ENCODE measurements at places on chromosomes 16 and 17. TPM values are rescaled to one million over a fixed set of nuclear protein-coding genes. Genes with fewer than 3 reads are reported as not detected.

GRCh38 chr17:16215002-16215272 is 397 bp downstream of the NCOR1 start:
- peak overlapping the region; percentile 83 for H3K27ac ChIP-seq
- H3K27me3 ChIP-seq = no peaks in the 10 kb centered on the region
- peaks cover 36% of the 10 kb centered on the region for H3K4me1 ChIP-seq

Gene RCVRN
- total RNA-seq = not detected

Gene KRTAP4-4
- total RNA-seq = not detected

DNA sequence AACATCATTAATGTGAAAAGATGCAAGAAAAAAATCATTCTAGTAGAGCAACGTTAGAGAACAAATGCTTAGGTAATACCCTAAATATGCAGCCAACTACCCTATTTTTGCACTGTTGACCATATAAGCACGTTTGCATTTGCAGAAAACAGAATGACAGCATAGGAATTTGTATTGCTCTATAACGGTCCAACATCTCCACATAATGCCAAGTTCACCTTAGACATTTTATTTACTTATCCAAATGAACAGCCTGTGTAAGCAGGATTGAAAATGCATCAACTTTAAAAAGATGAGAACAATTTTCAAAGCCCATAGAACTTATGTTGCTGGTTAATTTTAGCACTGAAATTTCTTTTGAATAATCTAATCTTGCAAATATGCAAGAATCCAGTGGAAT is 19.1 kb upstream of the RSL1D1 start:
- H3K4me3 ChIP-seq = no peak overlapping the region
- H3K4me1 ChIP-seq = no peaks in the 10 kb centered on the region
- no peak for DNase-seq
- peaks cover 10% of the 10 kb centered on the region for H3K36me3 ChIP-seq
- no peak overlapping the region for H3K27ac ChIP-seq

Gene MEIOC
- total RNA-seq = 0.16 TPM

- peak overlapping the region; percentile 49 for H3K4me3 ChIP-seq
- peaks cover 57% of the 10 kb centered on the region for H3K4me1 ChIP-seq
- H3K27me3 ChIP-seq = no peaks in the 10 kb centered on the region
- H3K36me3 ChIP-seq = no peaks in the 10 kb centered on the region
Observed at GRCh38 chr16:21645261-21645721, 7.1 kb downstream of the IGSF6 start.

Gene GPS1
- total RNA-seq = 125 TPM

GRCh38 chr16:78659216-78659615 is 559.8 kb downstream of the WWOX start:
- no peaks in the 10 kb centered on the region for H3K27me3 ChIP-seq
- H3K4me1 ChIP-seq = no peaks in the 10 kb centered on the region
- no peak overlapping the region for H3K27ac ChIP-seq
- H3K4me3 ChIP-seq = no peak overlapping the region
- DNase-seq = no peak

Gene CACNA1G
- total RNA-seq = not detected

DNA sequence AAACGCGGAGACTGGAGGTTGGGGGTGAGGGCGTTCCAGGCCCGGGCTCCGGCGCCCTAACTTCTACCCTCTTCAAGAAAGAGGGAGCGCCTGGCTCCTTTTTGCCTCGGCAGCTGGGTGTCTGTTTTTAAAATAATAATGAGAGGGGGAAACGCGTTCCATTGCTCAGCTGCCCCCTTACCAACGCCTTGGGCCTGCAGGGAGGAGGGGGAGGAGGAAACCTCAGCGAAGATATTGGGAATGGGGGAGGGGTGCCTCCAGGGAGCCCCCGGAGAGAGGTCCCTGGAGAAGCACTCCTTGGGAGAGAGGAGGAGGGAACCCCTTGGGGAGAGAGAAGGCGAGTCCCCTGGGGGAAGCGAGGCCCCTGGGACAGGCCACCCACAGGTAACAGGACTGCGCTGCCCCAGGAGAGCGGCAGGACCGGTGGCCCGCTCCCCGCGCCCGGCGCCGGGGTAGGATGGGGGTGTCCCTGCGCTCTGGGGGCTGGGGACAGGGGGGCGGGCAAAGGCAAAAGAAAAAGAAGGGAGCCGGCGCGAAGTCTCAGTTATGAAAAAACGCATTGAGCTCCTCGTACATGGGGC is 2.7 kb downstream of the NEUROD2 start:
- H3K27me3 ChIP-seq = peaks cover 70% of the 10 kb centered on the region
- no peak overlapping the region for H3K27ac ChIP-seq
- no peaks in the 10 kb centered on the region for H3K36me3 ChIP-seq
- peaks cover 30% of the 10 kb centered on the region for H3K4me1 ChIP-seq
- H3K4me3 ChIP-seq = no peak overlapping the region
- no peak for DNase-seq

DNA sequence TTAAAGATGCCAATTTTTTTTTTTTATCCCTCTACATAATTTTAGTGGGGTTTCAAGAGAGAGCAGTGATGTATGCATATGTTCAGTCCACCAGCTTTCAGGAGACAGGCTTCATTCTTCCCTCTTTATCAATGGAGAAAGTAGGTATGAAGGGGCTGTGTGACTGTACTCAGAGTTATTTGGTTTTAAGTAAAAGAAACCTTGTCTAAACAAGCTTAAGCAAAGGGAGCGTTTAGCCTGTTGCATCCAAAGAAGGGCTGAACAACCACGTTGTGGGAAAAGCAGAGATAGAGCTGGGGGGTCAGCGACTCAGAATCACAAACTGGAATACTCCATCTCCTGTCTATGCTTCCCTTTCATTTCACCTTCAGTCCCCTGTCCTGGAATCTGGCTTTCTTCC is 50.4 kb upstream of the HAS3 start:
- no peak overlapping the region for H3K4me3 ChIP-seq
- no peak overlapping the region for H3K27ac ChIP-seq
- DNase-seq = no peak
- H3K27me3 ChIP-seq = no peaks in the 10 kb centered on the region
- no peaks in the 10 kb centered on the region for H3K4me1 ChIP-seq
- peaks cover 7% of the 10 kb centered on the region for H3K36me3 ChIP-seq

Gene ACSM2A
- total RNA-seq = not detected

Gene SNX11
- 43.3 TPM for total RNA-seq

Gene NOG
- total RNA-seq = 0.44 TPM

- H3K4me1 ChIP-seq = peaks cover 30% of the 10 kb centered on the region
- DNase-seq = no peak
- peak overlapping the region; percentile 88 for H3K27ac ChIP-seq
- no peaks in the 10 kb centered on the region for H3K36me3 ChIP-seq
- H3K27me3 ChIP-seq = no peaks in the 10 kb centered on the region
Observed at GRCh38 chr17:42286411-42287221, 1.7 kb upstream of the STAT5A start.

GRCh38 chr17:27449541-27449940 is 6.7 kb upstream of the KSR1 start:
- H3K27ac ChIP-seq = no peak overlapping the region
- H3K36me3 ChIP-seq = no peaks in the 10 kb centered on the region

GRCh38 chr17:42287977-42288802 is at the start of gene STAT5A:
STAT5A (plus strand) TSS chr17:42288498; CDS start chr17:42289412, 914 bp downstream.
- H3K4me3 ChIP-seq = peak within 1 kb of the TSS; percentile 65
- peak; percentile 84 for DNase-seq
- H3K36me3 ChIP-seq = no peaks in the 10 kb centered on the region
- H3K27ac ChIP-seq = peak within 1 kb of the TSS; percentile 88
- H3K27me3 ChIP-seq = no peaks in the 10 kb centered on the region
- peaks cover 30% of the 10 kb centered on the region for H3K4me1 ChIP-seq

- no peak overlapping the region for H3K27ac ChIP-seq
- no peak overlapping the region for H3K4me3 ChIP-seq
- H3K4me1 ChIP-seq = peaks cover 12% of the 10 kb centered on the region
- no peak for DNase-seq
Observed at GRCh38 chr16:48537275-48537674, 72.7 kb downstream of the N4BP1 start.

DNA sequence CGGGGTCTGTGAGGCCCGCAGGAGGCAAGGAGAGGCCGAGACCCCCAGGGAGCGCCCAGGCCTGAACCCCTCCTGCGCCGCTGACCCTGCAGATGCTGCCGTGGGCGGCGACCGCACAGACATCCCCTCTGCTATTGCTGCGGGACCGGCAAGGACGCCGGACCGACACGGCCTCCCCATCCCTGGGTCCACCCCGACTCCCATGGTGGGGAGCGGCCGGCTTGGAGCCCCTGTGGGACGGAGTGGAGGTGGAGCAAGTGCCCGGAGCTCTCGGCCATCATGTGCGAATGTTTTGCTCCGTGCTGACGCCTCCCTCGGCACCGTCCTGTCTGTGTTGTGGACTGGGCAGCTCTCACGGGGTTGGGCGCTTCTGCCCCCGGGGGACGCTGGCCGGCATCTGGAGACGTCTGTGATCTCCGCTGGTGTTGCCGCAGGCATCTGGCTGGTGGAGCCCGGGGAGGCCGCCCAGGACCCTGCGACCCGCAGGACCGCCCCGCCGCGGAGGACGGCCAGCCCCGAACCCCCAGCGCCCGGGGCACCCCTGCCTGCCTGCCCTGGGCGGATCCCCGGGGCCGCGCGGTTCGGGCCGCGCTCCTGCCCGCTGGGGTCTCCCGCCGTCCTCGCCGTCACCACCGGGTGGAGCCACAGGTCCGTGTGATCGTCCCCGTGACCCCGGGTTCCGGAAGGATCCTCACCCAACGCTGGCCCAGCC is 12.8 kb upstream of the GNG13 start:
- H3K36me3 ChIP-seq = no peaks in the 10 kb centered on the region
- no peak overlapping the region for H3K27ac ChIP-seq
- no peaks in the 10 kb centered on the region for H3K27me3 ChIP-seq
- DNase-seq = peak; percentile 21
- H3K4me1 ChIP-seq = peaks cover 4% of the 10 kb centered on the region
- H3K4me3 ChIP-seq = no peak overlapping the region

DNA sequence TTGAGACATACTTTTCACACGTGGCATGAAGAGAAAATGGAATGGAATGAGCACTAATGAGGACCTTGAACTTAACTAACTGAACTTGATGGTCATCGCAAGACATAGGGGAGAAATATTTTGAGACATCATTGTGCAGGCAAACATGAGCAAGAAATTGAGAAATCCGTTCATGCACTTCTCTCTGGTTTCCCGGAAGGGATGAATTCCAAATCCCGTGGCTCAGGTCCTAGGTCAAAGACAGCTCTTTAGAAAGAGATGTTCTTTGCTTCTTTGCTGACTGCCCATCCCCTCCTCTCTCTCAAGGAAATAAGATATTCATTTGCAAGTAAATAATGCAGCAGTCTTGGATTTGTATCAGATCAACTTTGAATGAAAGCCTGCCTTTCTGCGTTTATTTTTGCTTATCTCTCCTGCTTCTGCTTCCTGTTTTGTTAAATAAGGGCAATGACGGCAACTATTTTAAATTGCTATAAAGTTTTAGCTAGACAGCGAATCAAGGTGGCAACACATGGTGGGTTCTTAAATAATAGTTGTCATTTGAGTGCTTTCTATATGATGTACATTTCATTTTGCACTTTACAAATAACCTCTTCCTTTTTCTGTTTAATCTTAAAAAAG is 657.8 kb downstream of the MAF start:
- no peaks in the 10 kb centered on the region for H3K4me1 ChIP-seq
- H3K4me3 ChIP-seq = no peak overlapping the region
- no peaks in the 10 kb centered on the region for H3K27me3 ChIP-seq
- DNase-seq = no peak

- H3K27ac ChIP-seq = no peak overlapping the region
- H3K36me3 ChIP-seq = peaks cover 6% of the 10 kb centered on the region
- H3K27me3 ChIP-seq = no peaks in the 10 kb centered on the region
Observed at GRCh38 chr16:19567560-19567959, 12.1 kb downstream of the VPS35L start.

DNA sequence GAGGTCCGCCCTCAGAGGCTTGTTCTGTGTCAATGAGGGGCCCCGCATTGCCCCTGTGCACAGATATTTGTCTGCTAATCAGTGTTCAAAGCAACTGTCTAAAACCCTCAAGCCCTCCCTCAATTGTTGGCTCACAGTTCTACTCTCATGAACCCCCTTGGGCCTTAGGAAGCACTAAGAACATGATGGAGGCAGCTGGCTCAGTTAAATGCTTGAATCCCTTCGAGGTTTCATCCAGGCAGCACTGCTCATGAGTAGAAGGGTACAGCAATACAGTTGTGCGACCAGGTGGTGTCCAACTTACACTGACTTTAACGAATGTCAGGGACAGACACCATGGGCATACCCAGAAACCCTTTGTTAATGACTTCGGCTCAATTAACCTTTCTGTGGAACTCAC is 89.2 kb upstream of the WSCD1 start:
- no peaks in the 10 kb centered on the region for H3K4me1 ChIP-seq
- H3K27ac ChIP-seq = no peak overlapping the region
- H3K27me3 ChIP-seq = no peaks in the 10 kb centered on the region
- DNase-seq = no peak

DNA sequence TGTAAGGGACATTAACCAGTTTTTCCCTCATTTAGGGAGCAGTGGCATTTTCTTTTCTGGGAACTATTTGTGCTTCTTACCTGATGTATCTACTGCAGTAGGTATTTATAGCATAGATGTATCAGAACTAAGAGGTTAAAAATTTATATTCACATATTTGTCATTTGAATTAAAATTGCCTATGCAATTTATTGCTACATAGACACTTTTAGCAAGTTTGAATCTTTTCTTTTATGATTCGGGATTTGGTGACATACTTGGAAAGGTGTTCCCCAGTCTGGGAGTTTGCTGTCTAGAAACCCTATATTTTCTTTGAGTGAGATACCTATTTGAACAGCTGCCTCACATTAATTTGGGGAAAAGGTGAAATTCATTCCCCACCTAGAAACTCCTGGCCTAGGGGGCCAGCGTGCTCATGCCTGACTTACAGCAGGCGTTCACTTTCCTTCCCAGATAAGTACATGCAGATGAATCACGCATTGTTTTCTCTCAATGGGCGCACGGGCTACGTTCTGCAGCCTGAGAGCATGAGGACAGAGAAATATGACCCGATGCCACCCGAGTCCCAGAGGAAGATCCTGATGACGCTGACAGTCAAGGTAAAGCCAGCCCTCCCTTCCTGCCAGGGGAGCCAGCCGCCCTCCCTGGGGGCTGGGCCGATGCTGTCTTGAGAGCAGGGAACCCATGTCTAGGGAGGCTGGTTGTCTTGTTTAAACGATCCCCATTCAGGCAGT is 73.8 kb downstream of the SDR42E1 start:
- H3K27me3 ChIP-seq = no peaks in the 10 kb centered on the region
- no peaks in the 10 kb centered on the region for H3K4me1 ChIP-seq
- H3K27ac ChIP-seq = no peak overlapping the region
- no peak overlapping the region for H3K4me3 ChIP-seq

Gene SLC43A2
- 10.2 TPM for total RNA-seq

Gene GAST
- not detected for total RNA-seq

GRCh38 chr17:81905993-81906392 is 4.0 kb downstream of the NPB start:
- peaks cover 7% of the 10 kb centered on the region for H3K27me3 ChIP-seq
- H3K4me1 ChIP-seq = peaks cover 10% of the 10 kb centered on the region
- H3K27ac ChIP-seq = no peak overlapping the region
- H3K36me3 ChIP-seq = no peaks in the 10 kb centered on the region

GRCh38 chr17:67617304-67617899 is 100.3 kb upstream of the NOL11 start:
- no peaks in the 10 kb centered on the region for H3K4me1 ChIP-seq
- no peaks in the 10 kb centered on the region for H3K36me3 ChIP-seq
- no peak overlapping the region for H3K4me3 ChIP-seq
- no peaks in the 10 kb centered on the region for H3K27me3 ChIP-seq

- no peaks in the 10 kb centered on the region for H3K27me3 ChIP-seq
- no peak overlapping the region for H3K27ac ChIP-seq
- H3K4me1 ChIP-seq = peaks cover under 1% of the 10 kb centered on the region
- no peak overlapping the region for H3K4me3 ChIP-seq
Observed at GRCh38 chr17:21240369-21241055, 12.7 kb downstream of the NATD1 start.

Data from CD8-positive, alpha-beta memory T cell (primary cell).